ENCODE measurements at places on chromosomes 3 and 15. TPM values are rescaled to one million over a fixed set of nuclear protein-coding genes. Genes with fewer than 3 reads are reported as not detected.

Gene LRIG1
- total RNA-seq, result 88.8 TPM

Gene GOLGA8T
- total RNA-seq, result not detected

Gene C3orf85
- total RNA-seq, result not detected

Gene MUC13
- total RNA-seq, result not detected

Gene PYGO1
- 4.9 TPM for total RNA-seq

Gene DOCK3
- 5.0 TPM for total RNA-seq

Gene RFX7
- 13.6 TPM for total RNA-seq

Gene SAXO2
- total RNA-seq, result 1.6 TPM

Gene FHIT
- 19.4 TPM for total RNA-seq

Measured in heart left ventricle (tissue), 16 donors.